ENCODE measurements at places on chromosomes 2 and 18.
A peak's percentile ranks its signal among the peaks of the same experiment; 100 is the strongest.

GRCh38 chr2:49199266-49199665, 45.0 kb upstream of the FSHR start:
- DNase-seq = no peak

GRCh38 chr2:25310965-25311864, 30.5 kb downstream of the DNMT3A start:
- no peak for DNase-seq

DNA sequence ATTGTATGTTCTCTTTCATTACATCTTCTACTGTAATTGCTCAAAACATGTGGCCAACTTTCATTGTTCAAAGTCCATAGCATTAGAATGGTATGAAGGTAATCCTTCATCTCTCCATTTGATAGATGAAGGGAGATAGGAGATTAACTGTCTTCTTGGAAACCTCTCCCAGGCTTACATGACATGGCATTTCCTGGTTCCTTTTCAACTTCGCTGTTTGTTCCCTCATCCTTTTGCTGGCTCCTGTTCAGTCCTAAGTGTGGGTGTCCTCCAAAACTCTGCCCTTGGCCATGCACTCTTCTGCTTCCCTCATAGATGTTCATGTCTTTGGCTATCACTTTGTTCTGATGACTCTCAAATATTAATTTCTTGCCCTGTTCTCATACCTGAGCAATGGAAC, 13.8 kb downstream of the NEB start:
- no peak for DNase-seq

DNA sequence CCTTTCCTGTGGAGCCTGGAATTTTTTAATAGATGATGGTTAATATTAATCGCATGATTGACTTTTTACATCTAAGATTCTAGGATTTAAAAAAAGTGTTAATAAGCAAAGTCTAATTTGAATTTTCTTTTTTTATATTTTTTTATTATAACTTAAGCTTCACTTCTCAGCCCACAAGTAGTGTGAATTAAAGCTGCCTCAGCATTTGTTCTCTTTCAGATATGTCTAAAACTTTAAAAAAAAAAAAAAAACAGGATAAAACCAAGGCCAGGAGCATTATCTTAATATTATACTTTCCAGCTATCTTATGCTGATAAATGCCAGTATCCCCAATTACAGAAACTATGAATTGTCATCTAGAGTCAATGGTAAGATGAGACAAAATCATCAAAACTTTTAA, 109.7 kb downstream of the CD226 start:
- DNase-seq = no peak

GRCh38 chr18:3454365-3455089, 4.6 kb downstream of the TGIF1 start:
- no peak for DNase-seq

DNA sequence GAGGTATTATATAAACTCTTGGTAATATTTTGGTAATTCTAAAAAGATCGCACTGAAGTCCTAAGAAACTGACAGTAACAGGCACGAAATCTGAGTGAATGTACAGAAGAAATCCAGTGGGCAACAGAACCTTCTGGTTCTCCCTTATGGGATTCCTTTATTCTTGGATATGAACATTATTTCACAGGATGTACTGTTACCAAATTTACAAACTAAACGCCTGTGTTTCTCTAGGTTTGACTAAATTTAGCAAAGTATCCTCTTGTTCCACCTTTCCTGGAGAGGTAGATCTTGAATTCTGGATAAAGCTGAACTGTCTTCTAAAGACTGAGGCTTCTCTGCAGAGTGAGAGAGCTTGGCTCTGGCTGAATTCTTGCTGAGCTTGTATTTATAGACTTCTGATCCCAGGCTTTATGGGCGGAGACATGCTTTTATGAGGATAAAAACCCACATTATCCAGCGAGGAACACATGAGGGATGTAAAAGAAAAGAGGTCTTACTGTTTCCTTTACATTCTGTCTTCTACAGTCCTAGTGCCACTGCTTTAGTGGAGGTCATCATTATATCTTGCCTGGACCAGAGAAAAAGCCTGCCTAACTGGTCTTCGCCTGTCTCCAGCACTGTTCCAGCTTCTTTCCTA, 220.8 kb downstream of the CDH2 start:
- DNase-seq = no peak

GRCh38 chr2:96554293-96555145, 18.0 kb downstream of the ARID5A start:
- DNase-seq = no peak

DNA sequence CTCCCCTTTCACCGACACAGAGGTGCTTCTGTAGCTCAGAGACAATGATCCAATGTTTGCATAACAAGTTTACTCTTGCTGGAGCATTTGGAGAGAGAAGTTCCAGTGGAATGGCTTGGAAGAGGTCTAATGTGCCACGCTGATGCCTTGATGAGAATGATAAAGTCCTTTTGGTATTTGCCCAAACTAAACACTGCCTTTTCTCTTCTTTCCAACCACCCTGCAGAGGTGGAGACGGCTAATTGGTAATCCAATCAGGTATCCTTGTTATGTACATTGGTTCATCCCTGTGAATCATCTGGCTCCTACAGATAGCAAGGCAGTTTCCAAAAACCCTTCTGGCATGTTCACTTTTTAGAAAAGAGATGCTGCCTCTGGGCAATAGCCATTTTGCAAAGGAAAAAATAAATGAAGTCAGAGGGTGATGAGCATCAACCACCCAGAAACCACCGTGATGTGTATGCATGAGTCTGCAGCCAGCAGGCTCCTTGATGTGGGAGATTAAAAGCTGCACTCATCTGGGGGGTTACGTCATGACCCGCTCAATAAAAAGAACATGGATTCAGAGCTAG, 40.6 kb downstream of the KIAA2012 start:
- no peak for DNase-seq

- DNase-seq = no peak
Observed at GRCh38 chr2:239378021-239378917, 22.6 kb downstream of the HDAC4 start.

DNA sequence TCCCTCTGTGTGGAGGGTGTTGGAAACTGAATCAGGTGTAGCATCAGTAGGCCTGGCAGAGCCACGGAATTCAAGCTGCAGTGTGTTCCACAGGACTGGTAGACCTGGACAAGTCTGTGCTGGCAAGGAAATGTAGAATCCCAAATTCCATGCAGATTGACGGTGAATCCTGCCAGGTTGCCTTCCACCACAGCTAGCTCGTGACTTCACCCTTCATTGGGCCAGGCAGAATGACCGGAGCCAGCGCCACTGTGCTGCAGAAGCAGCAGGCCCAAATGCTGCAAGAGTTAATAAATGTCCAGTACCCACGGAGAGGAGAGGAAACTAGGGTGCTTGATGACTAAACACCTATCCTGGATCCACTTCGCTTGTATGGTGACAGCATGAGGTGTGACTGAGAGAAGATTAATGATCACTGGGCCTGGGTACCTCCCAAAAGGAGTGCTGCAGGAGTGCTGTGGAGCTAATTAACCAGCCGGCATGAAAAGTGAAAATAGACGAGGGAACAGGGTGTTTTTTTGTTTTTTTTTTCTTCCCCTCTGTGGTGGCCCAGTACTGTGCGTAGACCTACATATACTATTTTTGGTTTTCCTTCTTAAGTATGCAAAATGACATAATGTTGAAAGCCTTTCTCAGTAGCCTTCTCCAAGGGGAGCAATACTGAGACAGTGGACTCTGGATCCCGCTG, 122.2 kb downstream of the TANC1 start:
- DNase-seq = peak; percentile 27

DNA sequence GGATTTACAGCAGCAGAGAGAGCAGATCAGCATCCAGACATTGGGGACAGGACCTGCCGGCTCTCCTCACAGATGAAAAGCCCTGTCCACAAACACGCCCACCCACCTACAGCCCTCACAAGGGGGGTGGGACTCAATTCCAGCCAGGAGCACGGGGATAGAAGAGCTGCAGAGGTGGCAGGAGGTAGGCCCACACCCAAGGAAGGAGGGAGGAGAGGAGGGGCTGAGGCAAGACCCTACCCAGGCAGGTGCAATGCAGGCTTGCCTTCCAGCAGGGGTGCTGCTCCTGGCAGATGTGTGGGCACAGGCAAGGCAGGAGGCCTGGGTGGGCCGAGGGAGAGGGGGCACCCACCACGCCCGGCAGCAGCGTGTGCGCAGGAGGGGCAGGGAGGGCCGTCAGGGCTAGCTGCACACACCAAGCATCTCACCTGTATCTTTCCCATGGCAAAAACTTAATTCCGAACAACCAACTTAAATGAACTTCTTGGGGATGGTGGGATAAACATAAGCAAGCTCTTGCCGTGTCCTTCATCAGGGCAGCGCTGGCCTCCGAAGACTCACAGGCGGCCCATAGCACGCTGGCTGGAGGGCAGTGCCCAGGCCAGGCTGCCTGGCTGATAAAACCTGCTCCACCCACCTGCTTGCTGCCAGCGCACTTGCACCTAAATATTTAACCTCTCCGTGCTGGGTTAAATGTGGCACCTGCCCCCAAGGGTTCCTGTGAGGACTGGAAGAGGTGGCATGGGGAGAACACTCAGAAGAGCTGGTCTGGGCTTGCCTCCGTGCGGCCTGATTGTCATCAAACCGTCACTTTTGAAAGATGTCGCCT, 219.5 kb downstream of the HDAC4 start:
- no peak for DNase-seq

- no peak for DNase-seq
Observed at GRCh38 chr2:105885456-105885855, 140.7 kb downstream of the NCK2 start.

DNA sequence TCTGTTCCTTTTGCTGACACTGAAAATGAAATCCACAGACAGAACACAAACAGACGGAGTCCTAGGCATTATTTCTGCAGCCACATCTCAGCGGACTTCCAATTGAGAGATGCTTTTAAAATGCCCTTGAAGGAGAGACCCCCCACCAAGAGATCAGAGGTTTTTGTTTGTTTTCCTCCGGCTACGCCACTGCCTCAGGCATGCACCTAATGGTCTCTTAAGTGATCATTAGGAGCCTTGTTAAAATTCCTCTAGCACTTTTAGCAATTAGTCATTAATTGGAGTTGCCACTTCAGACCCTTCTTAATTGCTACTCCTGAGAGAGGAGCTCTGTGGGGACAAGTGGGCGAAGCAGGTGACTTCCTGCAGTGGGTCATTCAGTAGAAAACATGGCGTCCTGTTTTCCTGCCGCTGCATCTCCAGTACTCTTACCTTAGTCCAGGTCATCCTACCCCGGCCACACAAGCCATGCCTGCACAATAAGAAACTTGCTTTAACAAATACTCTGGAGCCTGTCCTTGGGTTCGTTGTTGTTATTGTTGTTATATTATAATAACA, 257.7 kb upstream of the CHAC2 start:
- no peak for DNase-seq

GRCh38 chr2:69564604-69565003, 78.9 kb downstream of the AAK1 start:
- no peak for DNase-seq

GRCh38 chr2:32436150-32436549, 79.3 kb downstream of the BIRC6 start:
- DNase-seq = no peak

- no peak for DNase-seq
Observed at GRCh38 chr18:13216711-13217465, 1.7 kb upstream of the LDLRAD4 start.

GRCh38 chr2:13003500-13003899, 286.8 kb downstream of the TRIB2 start:
- no peak for DNase-seq

- DNase-seq = no peak
Observed at GRCh38 chr2:191321861-191322662, 76.9 kb downstream of the MYO1B start.

DNA sequence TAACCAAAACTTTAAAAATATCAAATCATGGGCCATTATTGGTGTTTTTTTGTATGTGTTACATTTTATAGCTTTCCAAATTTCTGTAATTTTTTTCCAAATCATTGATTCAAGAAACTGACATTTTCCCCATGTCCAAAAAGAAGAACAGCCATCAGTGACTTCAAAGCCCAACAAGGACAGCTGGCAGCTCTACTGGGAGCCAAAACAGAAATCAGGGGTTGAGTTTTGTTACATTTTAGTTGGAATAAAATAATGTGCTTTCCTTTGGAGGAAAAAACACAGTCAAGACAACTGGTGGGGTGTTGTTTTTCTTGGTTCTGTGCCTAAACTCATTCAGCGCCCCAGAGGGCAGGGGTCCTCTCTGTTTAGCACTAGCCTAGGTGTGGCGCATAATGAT, 23.8 kb downstream of the AKAIN1 start:
- DNase-seq = no peak

GRCh38 chr2:29698216-29698615, 223.2 kb downstream of the ALK start:
- no peak for DNase-seq

GRCh38 chr2:174233771-174234275, 14.5 kb downstream of the OLA1 start:
- DNase-seq = no peak

DNA sequence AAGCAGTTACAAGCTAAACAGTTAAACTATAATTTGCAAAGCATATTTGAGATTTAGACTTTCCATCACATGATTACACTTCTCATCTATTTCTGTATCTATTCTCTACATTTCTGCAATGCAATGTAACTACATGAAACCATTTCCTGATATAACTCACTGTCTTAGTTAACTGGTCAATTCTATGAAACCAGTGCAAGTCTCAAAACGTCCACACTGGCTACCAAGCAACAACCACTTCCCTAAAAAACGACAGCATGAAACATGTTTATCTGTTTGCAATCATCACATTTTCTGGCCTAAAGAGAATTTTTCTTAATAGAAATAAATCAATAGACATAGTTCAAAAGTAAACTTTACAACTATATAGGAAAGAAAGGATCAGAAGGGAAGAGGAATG, 17.4 kb downstream of the FECH start:
- no peak for DNase-seq

- DNase-seq = no peak
Observed at GRCh38 chr2:16169381-16169960, 229.1 kb downstream of the MYCN start.

- no peak for DNase-seq
Observed at GRCh38 chr2:45890819-45891218, 239.3 kb downstream of the PRKCE start.

DNA sequence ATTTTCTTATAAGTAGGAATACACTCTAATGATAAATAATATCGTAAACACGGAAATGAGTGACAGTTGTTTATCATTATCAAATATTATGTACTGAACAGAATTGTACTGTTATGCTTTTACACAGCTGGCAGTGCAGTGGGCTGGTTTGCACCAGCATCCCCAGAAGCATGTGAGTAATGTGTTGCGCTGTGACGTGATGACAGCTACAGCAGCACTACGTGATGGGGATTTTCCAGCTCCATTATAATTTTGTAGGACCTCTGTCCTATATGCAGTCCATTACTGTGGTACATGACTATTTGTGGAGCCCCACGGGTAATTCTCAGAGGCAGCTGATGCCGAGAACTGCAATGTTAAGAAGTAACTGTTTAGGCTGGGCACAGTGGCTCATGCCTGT, 77.3 kb upstream of the ATG16L1 start:
- no peak for DNase-seq

DNA sequence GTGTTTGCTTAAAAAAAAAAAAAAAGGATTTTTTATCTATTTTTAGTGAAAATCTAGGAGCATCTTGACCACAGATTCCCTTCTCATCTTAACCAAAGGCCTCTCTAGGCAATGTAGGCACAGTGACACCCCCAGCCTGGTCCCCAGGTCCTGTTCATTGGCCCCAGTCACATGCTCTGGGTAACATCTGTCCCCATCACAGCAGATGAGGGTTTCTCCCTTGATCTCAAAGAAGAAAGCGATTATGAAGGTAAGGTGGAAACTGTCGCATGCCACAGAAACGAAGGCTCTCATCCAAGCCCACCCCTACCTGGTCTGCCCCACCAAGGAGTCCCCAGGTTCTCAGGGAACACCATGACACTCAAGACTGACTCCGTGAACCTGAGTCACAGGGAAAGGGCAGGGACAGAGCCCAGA, 4.7 kb downstream of the HS6ST1 start:
- no peak for DNase-seq

Data from GM12864 (cell line).